ENCODE measurements at places on chromosomes 6 and 20. TPM values are rescaled to one million over a fixed set of nuclear protein-coding genes. Genes with fewer than 3 reads are reported as not detected.

DNA sequence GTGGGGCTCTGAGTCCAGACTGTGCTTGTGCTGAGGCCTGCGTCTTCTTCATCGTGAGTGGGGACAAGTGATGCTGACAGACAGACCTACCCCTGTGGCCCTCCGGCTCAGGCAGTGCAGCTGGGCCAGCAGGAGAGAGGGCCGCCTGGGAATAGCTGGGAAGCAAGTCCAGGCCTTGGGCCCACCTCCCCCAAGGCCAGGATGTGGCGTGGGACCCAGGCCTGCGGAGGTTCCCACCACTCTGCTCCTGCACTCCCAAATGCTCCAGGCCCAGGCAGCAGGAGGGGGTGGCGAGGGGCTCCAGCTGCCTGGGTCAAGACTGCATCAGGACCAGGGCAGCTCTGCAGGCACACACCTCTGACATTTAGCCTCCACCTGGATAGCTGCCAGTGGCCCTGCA, 38.3 kb downstream of the DAAM2 start:
- H3K4me3 ChIP-seq, result no peak overlapping the region
- H3K27ac ChIP-seq, result peak overlapping the region; percentile 94
- DNase-seq, result no peak
- no peaks in the 10 kb centered on the region for H3K27me3 ChIP-seq
- H3K4me1 ChIP-seq, result no peaks in the 10 kb centered on the region

GRCh38 chr6:51891784-51892183, 195.6 kb downstream of the PKHD1 start:
- H3K27ac ChIP-seq, result no peak overlapping the region
- no peaks in the 10 kb centered on the region for H3K4me1 ChIP-seq
- H3K36me3 ChIP-seq, result no peaks in the 10 kb centered on the region
- DNase-seq, result no peak
- H3K27me3 ChIP-seq, result no peaks in the 10 kb centered on the region

GRCh38 chr6:31651602-31652191, 764 bp downstream of the BAG6 start:
- peak overlapping the region; percentile 72 for H3K4me3 ChIP-seq
- no peaks in the 10 kb centered on the region for H3K27me3 ChIP-seq
- DNase-seq, result no peak
- H3K4me1 ChIP-seq, result peaks cover 52% of the 10 kb centered on the region
- H3K36me3 ChIP-seq, result peaks cover 68% of the 10 kb centered on the region
- H3K27ac ChIP-seq, result peak overlapping the region; percentile 95

GRCh38 chr6:87755708-87756671, 54.0 kb upstream of the AKIRIN2 start:
- no peaks in the 10 kb centered on the region for H3K27me3 ChIP-seq
- no peak for DNase-seq
- no peak overlapping the region for H3K4me3 ChIP-seq
- peaks cover 15% of the 10 kb centered on the region for H3K4me1 ChIP-seq

GRCh38 chr20:51385646-51386530, 156.6 kb downstream of the NFATC2 start:
- H3K27ac ChIP-seq, result no peak overlapping the region
- peaks cover 40% of the 10 kb centered on the region for H3K4me1 ChIP-seq
- H3K27me3 ChIP-seq, result no peaks in the 10 kb centered on the region
- H3K36me3 ChIP-seq, result no peaks in the 10 kb centered on the region
- peak; percentile 74 for DNase-seq
- H3K4me3 ChIP-seq, result no peak overlapping the region

- H3K4me1 ChIP-seq, result peaks cover 3% of the 10 kb centered on the region
- no peak for DNase-seq
Observed at GRCh38 chr6:163394659-163395058, 19.9 kb upstream of the QKI start.

GRCh38 chr20:32524829-32525501, 60.2 kb downstream of the NOL4L start:
- peak; percentile 89 for DNase-seq
- H3K4me1 ChIP-seq, result peaks cover 63% of the 10 kb centered on the region
- H3K36me3 ChIP-seq, result no peaks in the 10 kb centered on the region
- H3K27me3 ChIP-seq, result no peaks in the 10 kb centered on the region

GRCh38 chr6:139372326-139373153, 1.9 kb downstream of the CITED2 start:
- H3K27ac ChIP-seq, result peak overlapping the region; percentile 99
- peak overlapping the region; percentile 89 for H3K4me3 ChIP-seq
- DNase-seq, result no peak
- H3K4me1 ChIP-seq, result peaks cover 47% of the 10 kb centered on the region
- no peaks in the 10 kb centered on the region for H3K36me3 ChIP-seq
- no peaks in the 10 kb centered on the region for H3K27me3 ChIP-seq

- no peaks in the 10 kb centered on the region for H3K27me3 ChIP-seq
- no peak overlapping the region for H3K4me3 ChIP-seq
- peaks cover 10% of the 10 kb centered on the region for H3K4me1 ChIP-seq
Observed at GRCh38 chr6:45436544-45437438, 59.1 kb upstream of the SUPT3H start.

DNA sequence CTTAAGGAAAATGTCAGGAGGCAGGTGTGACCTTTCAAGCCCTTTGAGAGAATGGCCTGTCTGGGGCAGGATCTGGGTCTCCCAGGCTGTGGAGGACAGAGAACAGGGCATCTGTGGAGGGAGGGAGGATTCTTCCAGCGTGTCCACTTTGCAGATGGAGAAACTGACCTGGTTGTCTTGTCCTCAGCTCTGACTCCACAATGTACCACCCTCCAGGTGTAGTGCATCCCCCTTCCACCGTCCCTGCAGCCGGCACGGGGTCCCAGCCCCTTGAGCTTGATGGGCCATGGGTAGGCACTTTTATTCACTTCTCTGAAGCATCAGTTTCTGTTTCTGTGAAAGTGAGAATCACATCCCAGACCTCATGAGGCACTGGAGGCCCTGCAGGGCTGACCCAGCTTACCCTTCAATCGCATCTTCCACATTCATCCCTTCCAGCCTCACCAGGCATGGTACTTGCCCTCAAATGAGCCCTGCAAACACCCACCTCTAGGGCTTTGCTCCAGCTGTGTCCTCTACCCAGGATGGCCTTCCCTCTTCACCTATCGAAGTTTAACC, 4.6 kb upstream of the TGM2 start:
- H3K27me3 ChIP-seq, result no peaks in the 10 kb centered on the region
- DNase-seq, result no peak
- H3K27ac ChIP-seq, result no peak overlapping the region
- peaks cover 23% of the 10 kb centered on the region for H3K4me1 ChIP-seq
- no peaks in the 10 kb centered on the region for H3K36me3 ChIP-seq

DNA sequence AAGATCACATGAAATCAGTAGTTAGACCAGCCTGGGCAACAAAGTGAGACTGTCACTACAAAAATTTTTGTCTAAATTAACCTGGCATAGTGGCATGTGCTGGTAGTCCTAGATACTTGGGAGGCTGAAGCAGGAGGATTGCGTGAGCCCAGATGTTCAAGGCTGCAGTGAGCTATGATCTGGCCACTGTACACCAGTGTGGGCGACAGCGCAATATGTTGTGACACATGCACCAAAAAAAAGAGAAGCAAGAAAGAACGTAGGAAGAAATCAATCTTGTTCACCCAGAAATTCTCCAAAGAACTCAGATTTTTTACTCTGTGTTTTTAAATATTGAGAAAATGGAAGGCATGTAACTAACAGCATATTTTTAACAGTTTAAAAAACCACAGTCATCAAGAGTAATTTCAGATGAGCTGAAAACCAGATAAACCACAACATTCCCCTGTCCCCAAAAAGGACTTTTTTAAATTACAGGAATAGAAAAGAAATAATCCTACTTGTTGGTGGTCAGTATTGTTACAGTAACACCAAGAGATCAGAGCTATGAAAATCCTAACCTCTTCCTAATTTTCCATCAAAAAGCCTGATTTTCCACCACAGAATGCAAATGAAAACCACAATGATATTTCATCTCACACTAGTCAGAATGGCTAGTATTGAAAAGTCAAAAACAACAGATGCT, 240.2 kb downstream of the KHDC1L start:
- H3K4me1 ChIP-seq, result no peaks in the 10 kb centered on the region
- no peak overlapping the region for H3K4me3 ChIP-seq
- H3K36me3 ChIP-seq, result no peaks in the 10 kb centered on the region
- no peaks in the 10 kb centered on the region for H3K27me3 ChIP-seq

DNA sequence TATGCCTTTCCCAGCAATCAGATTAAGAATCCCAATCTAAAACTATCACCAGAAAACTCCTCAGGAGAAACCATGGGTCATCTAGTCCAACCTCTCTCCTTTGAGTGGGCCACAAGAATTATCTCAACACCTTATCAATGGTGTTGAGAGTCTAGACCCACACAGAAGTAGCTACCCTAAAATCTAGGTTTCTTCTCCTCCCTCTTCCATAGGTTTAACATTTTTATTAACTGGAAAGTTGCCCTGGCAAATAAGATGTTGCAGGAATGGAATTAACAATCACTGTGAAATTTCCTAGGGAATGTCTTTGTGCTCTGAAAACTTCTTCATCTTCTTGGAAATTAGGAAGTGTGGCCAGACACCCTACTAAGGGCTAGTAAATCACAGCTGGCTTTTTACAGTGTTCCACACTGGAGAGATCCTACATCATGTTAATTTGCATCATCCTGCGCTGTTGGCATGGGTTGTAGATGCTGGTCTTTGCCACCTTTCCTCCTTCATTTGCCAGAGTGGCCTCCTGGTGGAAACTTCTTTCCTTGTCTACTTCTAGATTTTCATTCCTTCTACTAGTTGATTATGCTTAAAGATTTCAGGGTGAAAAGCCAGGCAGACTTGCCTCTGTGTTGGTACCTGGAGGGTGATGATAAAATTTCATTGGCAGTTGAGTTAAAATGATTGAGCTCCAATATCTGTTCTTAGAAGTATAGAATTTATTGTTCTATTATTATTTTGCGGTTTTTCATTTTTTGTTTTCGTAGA, 2.7 kb downstream of the TNFAIP3 start:
- peaks cover 3% of the 10 kb centered on the region for H3K36me3 ChIP-seq
- H3K4me1 ChIP-seq, result peaks cover 62% of the 10 kb centered on the region
- H3K27me3 ChIP-seq, result no peaks in the 10 kb centered on the region
- H3K27ac ChIP-seq, result peak overlapping the region; percentile 98
- DNase-seq, result no peak
- H3K4me3 ChIP-seq, result peak overlapping the region; percentile 97

The SMPD2 gene
- 14.1 TPM for total RNA-seq

The DCDC2 gene
- not detected for total RNA-seq

The C6orf58 gene
- not detected for total RNA-seq

The C6orf132 gene
- 0.13 TPM for total RNA-seq

The ID4 gene
- 24.3 TPM for total RNA-seq

The KIAA0408 gene
- total RNA-seq, result 2.7 TPM

Data from spleen (tissue), 13 donors.